Upper lobe of right lung (tissue), 1 donor: ENCODE measurements at places on chromosomes 2 and 18.

GRCh38 chr2:84243788-84244733, 215.0 kb downstream of the SUCLG1 start:
- no peak overlapping the region for H3K4me3 ChIP-seq
- no peak for DNase-seq
- no peaks in the 10 kb centered on the region for H3K4me1 ChIP-seq
- no peak overlapping the region for H3K27ac ChIP-seq
- H3K36me3 ChIP-seq: no peaks in the 10 kb centered on the region

DNA sequence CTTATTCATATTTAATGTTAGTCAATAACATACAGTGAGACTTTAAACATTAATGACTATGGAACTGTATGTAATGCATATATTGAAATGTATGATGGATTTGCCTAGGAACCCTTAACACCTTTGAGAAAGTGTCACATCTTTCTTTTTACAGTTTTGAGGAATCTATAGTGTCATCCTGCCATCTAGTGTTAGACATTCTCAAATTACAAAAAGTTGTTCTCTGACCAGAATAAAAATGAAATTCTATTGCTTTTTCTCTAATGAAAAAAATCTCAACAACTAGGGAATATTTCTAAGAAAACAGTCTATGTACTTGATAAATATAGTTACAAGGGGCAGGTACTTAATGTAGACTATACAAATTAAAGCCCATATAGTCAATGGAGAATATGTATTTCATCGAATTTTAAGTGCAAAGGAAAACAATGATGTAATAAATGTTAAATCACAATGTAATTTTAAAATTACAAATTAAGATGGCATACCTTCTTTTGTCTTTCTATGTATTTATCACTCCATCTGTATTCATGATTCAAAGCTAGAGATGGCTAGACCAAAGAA, 5.1 kb upstream of the CALCRL start:
- H3K4me3 ChIP-seq: no peak overlapping the region
- no peaks in the 10 kb centered on the region for H3K4me1 ChIP-seq
- H3K27me3 ChIP-seq: no peaks in the 10 kb centered on the region
- H3K36me3 ChIP-seq: no peaks in the 10 kb centered on the region
- DNase-seq: no peak

DNA sequence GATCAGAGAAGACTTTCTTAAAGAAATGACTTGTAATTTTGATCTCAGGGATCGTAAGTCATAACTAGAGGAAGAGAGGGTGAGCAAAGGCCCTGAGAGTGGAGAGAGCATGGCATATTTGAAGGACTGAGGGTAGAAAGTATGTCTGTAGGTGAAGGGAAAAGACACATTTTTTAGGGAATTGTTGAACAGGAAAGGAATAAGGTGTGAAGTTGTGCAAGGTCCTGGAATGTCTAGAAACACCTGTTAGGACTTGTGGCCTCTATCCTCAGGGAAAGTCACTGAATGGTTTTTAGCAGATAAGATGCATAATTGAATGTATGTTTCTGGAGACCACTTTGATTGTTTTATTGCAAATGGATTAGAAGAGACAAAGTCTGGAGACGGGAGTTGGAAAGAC, 62.5 kb upstream of the ACTR3 start:
- no peaks in the 10 kb centered on the region for H3K27me3 ChIP-seq
- no peaks in the 10 kb centered on the region for H3K36me3 ChIP-seq
- no peak for DNase-seq

GRCh38 chr2:190607657-190608357, 41.1 kb upstream of the NAB1 start:
- H3K27ac ChIP-seq: no peak overlapping the region
- DNase-seq: no peak
- H3K4me1 ChIP-seq: no peaks in the 10 kb centered on the region
- H3K27me3 ChIP-seq: no peaks in the 10 kb centered on the region

DNA sequence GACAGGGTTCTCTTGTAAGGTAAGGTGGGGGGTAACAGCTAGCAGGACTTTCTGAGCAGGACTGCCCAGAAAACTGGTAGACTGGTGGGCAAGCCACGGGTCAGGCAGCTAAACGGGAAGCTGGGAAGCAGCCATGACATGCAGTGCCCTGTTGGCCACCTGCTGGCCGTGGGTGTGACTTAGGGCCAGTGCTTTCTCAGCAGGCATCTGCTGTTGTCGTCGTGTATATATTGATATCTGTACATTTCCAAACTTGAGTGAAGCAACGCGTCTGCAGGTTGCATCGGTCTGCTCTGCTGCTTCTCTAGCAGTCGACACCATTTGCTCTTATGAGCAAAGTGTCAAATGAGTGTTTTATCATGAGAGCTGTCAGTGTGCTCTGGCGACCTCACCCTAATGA, 31.0 kb downstream of the COA5 start:
- H3K4me3 ChIP-seq: no peak overlapping the region
- H3K27ac ChIP-seq: no peak overlapping the region
- no peaks in the 10 kb centered on the region for H3K27me3 ChIP-seq
- no peaks in the 10 kb centered on the region for H3K4me1 ChIP-seq

DNA sequence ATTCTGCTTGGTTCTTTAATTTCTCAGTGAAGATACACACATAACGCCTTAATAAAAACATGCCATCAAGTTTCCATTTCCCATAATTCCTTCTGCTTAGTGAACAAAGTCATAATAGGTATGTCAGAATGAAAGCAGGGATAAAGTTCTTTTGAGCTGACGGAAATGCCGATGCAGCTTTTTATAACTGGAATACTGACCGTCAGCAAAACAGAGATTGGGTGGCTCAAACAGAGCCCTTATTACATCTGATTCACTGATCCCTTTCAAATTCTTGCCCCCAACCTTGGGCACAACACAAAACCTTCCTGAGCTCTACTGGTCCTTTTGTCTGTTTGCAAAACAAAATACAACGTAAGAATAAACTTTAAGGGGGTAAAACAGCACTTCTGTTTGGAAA, 140.4 kb downstream of the CDH2 start:
- H3K36me3 ChIP-seq: no peaks in the 10 kb centered on the region
- no peak for DNase-seq
- no peak overlapping the region for H3K4me3 ChIP-seq

DNA sequence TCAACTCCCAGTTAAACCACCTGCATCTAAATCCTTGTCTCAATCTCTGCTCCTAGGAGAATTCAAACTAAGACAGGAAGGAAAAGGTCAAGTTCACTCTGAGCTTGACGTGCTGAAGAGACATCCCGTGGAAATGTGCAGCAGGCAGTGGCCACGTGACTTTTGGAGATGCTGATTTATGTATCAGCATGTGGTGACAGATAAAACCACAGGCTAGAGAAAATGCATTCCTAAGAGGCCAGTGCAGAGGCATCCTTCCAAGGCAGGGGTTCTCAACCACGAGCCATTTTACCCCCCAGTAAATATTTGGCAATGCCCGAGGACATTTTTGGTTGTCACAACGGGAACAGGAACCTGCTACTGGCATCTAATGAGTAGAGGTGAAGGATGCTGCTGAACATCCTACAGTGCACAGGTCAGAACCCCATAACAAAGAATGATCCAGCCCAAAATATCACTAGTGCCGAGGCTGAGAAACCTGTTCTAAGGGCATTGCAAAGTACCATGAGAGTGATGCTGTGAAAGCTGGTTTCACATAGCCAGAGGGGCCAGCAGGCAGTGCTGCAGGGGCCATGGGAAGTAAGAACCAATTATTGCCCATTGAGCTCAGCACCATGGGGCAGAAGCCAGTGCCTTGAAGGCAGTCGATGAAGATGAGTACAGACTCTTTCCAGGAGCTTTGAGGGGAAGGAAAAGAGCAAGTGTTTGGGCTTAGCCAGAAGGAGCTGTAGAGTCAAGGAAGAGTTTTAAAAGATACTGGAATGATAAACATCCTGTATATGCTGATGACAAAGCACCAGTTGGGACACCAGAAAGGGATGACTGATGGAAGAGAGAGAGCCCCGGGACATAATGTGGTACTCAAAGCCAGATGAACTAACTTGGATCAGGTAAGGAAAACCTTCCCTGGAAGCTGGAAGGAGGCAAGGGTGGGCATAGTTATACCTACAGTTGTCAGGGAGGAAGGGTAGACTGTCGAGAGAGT, 174.6 kb downstream of the HAUS1 start:
- no peaks in the 10 kb centered on the region for H3K36me3 ChIP-seq
- no peaks in the 10 kb centered on the region for H3K27me3 ChIP-seq
- no peaks in the 10 kb centered on the region for H3K4me1 ChIP-seq
- H3K27ac ChIP-seq: no peak overlapping the region
- DNase-seq: no peak

DNA sequence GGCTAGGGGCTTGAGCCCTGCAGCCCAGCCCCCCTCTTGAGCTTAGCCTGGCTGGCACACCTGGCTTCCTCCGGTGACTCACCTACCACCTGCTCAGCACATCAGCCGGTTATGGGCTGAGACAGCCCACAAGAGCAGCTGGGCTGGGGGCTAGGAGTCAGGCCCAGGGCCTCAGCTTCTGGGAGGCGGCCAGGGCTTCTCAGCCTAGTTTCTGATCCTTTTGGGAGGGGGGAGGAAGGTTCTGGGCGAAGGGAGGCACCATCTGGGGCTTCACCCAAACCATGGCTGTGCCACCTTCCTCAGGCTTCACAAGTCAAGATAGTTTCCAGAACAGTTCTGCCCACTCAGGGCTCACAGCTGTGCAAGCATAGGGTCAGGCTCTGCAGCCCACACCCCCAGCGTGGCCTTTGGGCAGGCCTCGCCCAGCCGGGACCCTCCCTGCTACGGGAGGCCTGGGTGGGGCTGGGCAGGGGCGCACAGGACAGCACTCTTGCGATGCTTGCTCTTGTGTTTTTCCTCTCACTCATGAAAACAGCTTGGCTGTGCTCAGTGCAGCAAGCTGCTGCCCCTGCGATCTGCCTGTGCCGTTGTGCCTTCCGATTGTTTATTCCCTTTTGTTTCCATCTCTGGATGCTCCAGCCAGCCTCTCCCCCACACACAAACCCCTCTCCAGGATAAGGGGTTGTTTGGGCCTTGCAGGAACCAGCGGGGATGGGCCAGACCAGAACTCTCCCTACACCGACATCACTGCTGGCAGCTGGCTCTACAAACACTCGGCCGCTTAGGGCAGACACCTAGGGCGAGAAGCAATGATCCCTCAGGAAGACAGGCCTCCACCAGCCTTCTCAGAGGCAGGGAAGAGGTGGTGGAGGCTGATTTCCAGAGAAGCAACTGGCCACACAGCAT, 26.1 kb upstream of the SEMA4C start:
- no peaks in the 10 kb centered on the region for H3K36me3 ChIP-seq
- H3K4me1 ChIP-seq: peaks cover 28% of the 10 kb centered on the region
- H3K27ac ChIP-seq: no peak overlapping the region
- no peak overlapping the region for H3K4me3 ChIP-seq

- H3K27ac ChIP-seq: no peak overlapping the region
- no peak overlapping the region for H3K4me3 ChIP-seq
- DNase-seq: no peak
- peaks cover 3% of the 10 kb centered on the region for H3K4me1 ChIP-seq
- H3K36me3 ChIP-seq: no peaks in the 10 kb centered on the region
Observed at GRCh38 chr2:118983915-118984314, 41.9 kb downstream of the MARCO start.

DNA sequence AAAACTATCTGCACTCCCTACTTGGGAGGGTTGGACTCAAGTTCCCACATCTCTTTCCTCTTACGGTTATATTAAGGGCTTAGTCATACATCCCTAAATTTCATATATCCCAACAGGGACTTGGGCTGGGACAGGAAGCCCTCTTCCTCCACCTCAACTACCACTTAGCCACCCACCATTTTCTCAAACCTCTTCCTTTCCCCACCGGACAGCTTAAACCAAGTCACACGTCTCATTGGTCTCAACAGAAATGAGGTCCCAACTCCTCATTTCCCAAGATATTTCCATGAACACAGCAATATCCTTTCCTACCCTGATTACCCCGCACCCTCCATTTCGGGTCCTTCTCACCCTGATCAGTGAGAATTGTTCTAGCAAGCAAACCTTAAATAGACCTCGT, 736 bp downstream of the ZSCAN30 start:
- peak overlapping the region; percentile 84 for H3K27ac ChIP-seq
- no peaks in the 10 kb centered on the region for H3K27me3 ChIP-seq
- H3K4me3 ChIP-seq: peak overlapping the region; percentile 85
- H3K36me3 ChIP-seq: peaks cover 7% of the 10 kb centered on the region

DNA sequence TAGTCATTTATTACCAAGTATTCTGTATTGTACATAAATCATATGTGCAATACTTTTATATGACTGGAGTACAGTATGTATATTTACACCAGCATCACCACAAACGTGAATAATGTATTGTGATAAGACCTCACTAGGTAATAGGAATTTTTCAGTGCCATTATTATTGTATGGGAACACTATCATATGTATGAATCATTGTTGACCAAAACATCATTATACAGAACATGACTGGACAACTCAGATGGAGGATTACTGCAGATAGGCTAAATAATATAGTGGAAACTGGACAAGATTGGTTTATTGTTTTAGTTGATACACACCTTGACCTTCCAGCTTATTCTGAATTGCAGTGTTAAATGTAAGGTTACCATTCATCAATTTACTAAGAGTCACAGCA, 33.4 kb downstream of the VAPA start:
- H3K4me3 ChIP-seq: no peak overlapping the region
- H3K4me1 ChIP-seq: peaks cover 8% of the 10 kb centered on the region
- H3K36me3 ChIP-seq: peaks cover 87% of the 10 kb centered on the region
- no peak overlapping the region for H3K27ac ChIP-seq

- no peak overlapping the region for H3K27ac ChIP-seq
- no peak overlapping the region for H3K4me3 ChIP-seq
- DNase-seq: no peak
- H3K4me1 ChIP-seq: no peaks in the 10 kb centered on the region
Observed at GRCh38 chr18:60508108-60508507, 135.5 kb upstream of the MC4R start.

- no peak for DNase-seq
- no peaks in the 10 kb centered on the region for H3K36me3 ChIP-seq
- no peaks in the 10 kb centered on the region for H3K27me3 ChIP-seq
- no peak overlapping the region for H3K4me3 ChIP-seq
Observed at GRCh38 chr2:190355968-190356644, 12.7 kb downstream of the INPP1 start.

GRCh38 chr18:50374220-50374752, 560 bp upstream of the SKA1 start:
- peak overlapping the region; percentile 77 for H3K27ac ChIP-seq
- H3K36me3 ChIP-seq: no peaks in the 10 kb centered on the region
- no peak for DNase-seq
- H3K4me1 ChIP-seq: peaks cover 5% of the 10 kb centered on the region

DNA sequence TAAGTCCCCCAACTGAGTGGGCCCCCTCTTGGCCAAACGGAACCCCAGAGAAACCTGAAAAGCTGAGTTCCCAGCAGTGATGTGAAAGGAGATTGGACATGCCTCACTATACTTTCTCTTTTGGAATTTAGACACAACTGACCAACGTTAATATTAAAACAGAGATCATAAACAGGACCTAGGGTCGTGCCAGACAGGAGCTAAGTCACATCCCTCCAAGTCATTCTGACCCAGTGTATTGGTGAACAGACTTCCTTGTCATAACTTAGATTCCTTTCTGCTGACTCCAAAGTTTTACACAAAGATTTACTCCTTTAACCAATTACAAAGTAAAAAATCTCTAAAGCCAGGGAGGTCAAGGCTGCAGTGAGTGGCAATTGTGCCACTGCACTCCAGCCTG, 46.9 kb downstream of the UXS1 start:
- no peak overlapping the region for H3K4me3 ChIP-seq
- DNase-seq: no peak
- H3K27ac ChIP-seq: no peak overlapping the region
- no peaks in the 10 kb centered on the region for H3K4me1 ChIP-seq
- peaks cover 8% of the 10 kb centered on the region for H3K36me3 ChIP-seq

GRCh38 chr2:190119923-190120590, 57.5 kb upstream of the MSTN start:
- H3K27ac ChIP-seq: no peak overlapping the region
- no peaks in the 10 kb centered on the region for H3K27me3 ChIP-seq
- H3K36me3 ChIP-seq: no peaks in the 10 kb centered on the region
- no peak for DNase-seq
- no peaks in the 10 kb centered on the region for H3K4me1 ChIP-seq
